Chondrocyte (in vitro differentiated cells): ENCODE measurements at places on chromosomes 3 and 15.

DNA sequence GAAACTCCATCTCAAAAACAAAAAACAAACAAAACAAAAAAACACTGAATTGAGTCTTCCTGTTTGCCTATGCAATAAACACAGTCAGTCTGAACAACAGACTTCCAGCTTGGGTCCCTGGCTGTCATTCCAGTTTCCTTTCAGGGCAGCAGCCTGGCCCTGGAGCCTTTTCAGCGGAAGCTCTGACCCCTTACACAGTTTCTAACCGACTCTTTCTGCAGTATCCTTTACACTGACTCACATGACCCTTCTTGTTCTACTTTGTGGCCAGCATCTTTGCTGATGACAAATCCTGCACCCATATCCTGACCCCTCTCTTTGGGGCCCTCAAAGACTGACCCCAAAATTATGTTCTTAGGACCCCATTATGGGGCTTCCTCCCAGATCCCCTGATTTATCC, 38.3 kb upstream of the INO80 start:
- no peak for DNase-seq

DNA sequence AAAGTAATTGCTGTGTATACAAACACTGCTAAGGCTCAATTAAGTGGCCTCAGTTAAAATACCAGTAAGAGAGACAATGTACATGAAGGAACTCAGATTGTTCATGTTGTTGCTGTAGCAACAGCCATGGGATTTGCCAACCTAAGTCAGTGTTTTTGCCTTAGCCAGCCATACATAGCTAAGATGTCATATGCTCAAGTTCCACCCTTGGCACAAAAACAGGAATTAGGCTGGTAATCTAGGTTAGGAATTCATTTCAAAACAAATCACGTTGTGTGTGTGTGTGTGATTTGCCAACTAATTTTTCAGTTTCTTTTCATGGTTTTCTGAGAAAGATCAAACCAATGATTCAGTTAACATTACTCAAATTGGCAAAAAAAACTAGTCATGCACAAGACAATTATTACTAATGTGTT, 143.7 kb upstream of the KCNMB2 start:
- no peak for DNase-seq

- DNase-seq = no peak
These were observed 979 bp downstream of the UNC13C start for GRCh38 chr15:53979051-53979788.

- DNase-seq = no peak
These were observed 19.6 kb downstream of the IQCH start for GRCh38 chr15:67274236-67274635.

DNA sequence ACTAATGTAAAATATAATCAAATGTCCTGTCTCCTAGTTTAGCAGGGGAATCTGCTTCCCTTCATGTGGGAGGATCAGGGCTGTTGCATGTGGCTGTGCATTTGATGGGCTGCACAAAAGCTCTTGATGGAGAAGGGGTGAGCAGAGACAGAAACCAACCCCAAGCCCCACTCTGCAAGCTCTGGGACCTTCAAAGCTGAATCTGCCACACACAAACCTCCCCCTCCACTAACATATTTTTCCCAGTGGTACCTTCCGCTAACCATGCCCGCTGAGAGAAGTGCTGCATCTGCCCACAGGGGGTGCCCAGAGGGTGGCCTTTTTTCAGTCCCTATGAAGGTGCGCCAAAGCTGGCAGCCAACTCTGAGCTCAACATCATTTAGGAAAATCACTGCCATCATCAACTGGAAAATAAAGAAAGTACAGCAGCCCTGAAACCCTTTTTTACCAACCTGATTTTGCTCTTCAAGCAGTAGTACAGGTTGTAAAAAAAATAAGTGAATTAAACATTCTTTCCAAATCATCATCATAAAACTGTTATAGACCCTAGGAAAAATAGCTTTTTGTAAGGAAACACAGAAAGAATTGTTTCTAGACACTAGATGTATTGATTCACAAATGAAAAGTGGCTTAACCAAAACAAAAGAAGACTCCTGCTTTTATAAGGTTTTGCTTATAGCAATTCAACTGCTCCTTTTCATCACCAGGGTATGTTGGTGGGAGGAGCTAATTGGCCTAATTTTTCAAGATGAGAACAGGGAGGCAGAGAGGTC, 97.0 kb downstream of the HHLA2 start:
- no peak for DNase-seq

GRCh38 chr3:164208821-164209220, 869.5 kb downstream of the SI start:
- no peak for DNase-seq

GRCh38 chr3:191269289-191270085, 59.7 kb upstream of the CCDC50 start:
- no peak for DNase-seq

DNA sequence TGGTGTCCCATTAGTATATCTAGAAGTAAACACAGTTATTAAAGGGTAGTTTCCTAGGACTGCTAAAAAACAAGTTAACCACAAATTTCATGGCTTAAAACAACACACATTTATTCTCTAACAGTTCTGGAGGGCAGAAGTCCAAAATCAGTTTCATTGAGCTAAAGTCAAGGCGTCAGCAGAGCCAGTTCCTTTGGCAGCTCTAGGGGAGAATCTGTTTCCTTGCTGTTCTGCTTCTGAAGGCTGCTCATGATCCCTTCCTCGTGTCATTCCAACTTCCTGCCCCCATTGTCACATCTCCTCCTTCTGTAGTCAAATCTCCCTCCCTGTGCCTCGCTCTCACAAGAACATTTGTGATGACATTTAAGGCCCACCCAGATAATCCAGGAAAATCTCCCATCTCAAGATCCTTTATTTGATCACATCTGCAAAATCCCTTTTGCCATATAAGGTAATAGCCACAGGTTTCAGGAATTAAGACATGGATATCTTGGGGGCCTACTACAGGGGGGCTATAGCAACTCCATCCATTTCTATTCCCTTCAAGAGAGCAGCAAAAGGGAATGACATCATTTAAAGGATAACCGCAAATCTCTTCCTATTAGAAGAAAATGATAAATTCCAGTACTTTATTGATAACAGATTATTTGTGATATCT, 50.1 kb downstream of the GPR176 start:
- no peak for DNase-seq

DNA sequence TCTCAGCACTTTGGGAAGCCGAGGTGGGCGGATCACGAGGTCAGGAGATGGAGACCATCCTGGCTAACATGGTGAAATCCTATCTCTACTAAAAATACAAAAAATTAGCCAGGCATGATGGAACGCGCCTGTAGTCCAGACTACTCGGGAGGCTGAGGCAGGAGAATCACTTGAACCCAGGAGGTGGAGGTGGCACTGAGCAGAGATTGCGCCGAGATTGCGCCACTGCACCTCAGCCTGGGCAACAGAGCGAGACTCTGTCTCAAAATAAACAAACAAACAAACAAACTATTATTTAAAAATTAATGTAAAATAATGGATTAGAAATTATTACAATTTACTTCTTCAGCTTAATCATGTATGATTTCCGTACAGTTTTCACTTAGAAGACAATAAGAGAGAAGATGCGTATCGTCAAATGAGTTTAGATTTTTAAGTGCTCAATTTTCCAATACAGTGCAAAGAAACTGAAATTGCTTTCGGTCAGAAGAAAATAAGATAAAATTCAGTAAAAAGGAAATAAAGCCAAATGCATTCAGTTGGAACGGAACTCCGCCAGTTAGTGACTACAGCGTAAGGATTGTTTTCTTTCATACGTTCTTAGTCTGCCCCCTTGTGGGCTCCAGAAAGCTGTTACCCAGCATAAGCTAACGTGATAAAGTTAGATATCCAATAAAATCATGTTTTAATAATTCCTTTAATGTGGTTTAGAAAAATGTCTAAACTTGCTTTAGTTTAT, 24.8 kb downstream of the AADAC start:
- no peak for DNase-seq

- no peak for DNase-seq
These were observed 98.3 kb downstream of the HERC1 start for GRCh38 chr15:63735449-63735848.

GRCh38 chr15:72939514-72940228, 112.6 kb upstream of the NEO1 start:
- DNase-seq = no peak

DNA sequence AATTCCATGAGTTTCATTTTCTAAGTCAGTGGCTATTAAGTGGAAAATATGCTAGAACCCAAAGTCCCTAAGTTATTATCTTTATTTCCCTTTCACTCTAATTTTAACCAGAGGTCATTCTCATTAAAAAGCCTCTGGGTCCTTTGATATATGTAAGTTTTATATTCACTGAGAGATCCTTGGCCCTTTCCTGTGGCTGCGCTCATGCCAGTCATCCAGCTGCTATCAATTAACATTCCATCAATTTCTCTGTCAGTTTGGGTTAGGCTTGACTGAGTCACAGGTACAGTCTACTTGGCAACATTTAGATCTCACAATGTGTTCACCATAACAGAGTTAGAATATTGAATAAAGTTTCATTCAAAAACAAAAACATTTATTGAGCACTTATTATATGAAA, 58.0 kb upstream of the FBN1 start:
- DNase-seq = no peak

GRCh38 chr3:66350601-66351000, 129.8 kb downstream of the SLC25A26 start:
- no peak for DNase-seq

- no peak for DNase-seq
These were observed 574.0 kb downstream of the RBMS3 start for GRCh38 chr3:29854821-29855220.
